ENCODE measurements at places on chromosomes 16 and 17.

- no peak for DNase-seq
These were observed 22.9 kb upstream of the LITAF start for GRCh38 chr16:11609474-11610120.

DNA sequence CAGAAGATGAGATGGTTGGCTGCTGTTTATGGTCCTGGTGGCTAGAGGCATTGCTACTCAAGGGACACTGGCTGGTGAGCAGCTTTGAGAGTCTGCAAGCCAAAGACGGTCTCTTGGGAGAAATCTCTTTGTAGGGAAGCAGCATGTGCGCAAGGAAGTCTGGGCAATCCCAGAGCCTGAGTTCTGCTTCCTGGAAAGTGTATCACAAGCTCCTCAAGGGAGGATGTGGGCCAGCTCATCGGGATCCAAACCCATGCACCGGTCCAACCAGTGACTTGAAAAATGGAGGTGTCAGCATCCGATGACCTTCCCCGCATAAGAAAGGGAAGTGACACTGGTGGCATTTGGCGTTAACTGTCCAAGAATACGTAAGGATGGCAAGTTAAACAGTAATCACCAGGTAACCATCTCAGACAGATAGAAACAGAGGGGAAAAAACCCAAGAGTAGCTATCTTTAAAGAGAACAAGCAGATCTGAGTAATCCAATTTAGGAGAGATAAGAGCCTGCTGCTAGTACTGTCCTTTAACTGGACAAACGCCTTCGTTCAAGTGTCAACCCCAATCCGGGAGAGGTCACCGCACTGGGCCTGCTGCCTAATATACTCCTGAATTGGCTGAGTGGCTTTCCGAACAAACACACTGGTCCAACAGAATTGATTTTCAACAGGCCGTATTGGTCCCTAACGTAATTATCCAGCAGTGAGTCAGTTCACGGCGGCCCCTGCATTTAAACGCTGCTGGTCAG is 303.0 kb upstream of the ZFHX3 start:
- no peak for DNase-seq

DNA sequence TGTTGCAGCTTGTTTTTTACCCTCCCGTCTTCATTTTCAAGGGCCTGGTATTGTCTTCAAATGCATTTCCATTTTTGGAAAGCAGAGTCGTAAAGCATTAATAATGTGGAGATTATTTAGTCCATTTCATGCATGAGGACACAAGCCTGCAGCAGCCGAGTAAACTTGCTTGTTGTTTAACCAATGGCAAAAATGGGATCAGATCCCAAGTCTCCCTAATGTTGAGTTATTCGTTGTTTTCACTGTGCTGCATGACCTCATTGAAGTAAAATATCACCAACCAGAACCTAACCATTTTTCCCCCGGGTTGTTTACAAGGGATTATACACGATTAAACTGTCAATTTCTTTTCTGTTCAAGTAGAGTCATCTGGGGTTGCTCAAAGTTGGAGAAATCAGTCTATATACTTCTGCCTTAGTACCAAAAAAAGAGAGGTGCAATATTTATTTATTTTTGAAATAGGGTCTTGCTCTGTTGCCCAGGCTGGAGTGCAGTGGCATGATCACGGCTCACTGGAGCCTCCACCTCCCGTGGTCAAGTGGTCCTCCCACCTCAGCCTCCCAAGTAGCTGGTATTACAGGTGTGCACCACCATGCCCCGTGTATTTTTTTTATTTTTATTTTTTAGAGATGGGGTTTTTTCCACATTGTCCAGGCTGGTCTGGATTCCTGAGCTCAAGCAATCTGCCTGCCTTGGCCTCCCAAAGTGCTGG is 12.4 kb downstream of the AMZ2 start:
- no peak for DNase-seq

DNA sequence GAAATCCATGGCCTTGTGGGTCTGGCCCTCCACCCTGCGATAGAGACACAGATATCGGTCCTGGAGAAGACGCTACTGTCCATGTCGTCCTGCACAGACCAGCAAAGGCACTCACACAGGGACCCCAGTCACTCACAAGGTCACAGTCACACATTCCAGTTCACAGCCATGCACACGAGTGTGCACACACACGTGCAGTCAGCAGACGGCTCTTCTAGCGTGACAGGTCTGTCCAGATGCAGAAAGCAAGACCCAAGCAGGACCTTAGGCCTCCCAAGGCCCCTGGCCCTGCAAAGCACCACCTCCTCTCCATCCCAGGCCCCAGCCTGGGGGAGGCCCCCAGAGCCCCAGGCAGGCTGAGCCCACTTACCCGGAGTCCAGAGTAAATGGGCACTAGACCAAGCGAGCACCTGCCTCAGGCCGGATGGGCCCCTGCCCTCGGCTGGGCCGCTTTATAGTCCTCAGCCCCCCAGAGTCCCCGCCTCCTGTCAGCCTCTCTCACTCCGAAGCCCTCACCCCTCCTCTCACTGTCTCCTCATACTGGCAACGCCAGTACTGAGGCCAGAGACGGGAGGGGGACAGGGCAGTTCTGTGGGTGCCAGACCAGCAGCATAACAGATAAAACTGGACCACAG is at the start of gene PPY:
Gene PPY, minus strand, starts transcription at position 426 of the 635 bp plus-strand sequence. CDS start 822 bp downstream, outside the sequence.
- no peak for DNase-seq

GRCh38 chr16:23148513-23149266 is 562 bp downstream of the USP31 start:
- DNase-seq, result no peak

DNA sequence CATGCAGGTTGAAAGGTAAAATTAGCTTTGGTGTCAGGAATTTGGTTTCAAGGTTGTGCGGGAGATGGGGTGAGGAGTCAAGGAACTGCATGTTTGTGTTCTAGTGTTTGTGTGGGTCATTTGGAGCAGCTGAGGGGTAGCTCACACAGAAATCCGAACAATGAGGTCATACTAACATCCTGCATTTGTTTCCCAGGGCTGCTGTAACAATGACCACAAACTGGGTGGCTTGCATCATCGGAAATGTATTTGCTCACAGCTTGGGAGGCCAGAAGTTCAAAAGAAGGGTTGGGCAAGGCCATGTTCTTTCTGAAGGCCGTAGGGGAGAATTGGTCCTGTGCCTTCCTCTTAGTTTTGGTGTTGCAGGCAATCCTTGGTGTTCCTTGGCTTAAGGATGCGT is 287.4 kb downstream of the HAPSTR1 start:
- DNase-seq, result no peak

DNA sequence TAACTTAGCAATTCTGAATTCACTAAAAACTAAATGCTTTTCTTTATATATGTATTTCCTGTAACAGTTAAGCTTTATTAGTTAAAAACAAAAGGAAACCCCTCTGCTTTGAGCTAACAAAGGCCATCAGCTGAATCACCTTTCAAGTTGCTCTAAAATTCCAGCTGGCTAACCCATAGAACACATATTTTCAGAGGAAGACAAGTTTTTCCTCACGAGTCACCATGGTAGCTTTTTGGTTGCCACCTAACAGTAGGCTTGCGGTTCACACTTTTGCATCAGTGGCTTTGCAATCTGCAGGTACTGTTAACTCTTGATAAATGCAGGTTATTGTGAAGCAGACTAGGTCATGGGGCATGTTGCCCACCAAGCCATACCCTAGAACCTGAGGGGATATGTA is 57.6 kb upstream of the IRX5 start:
- no peak for DNase-seq

GRCh38 chr17:52158450-52159042 is at the start of gene CA10:
Gene CA10, minus strand, starts transcription at chr17:52158714.
- DNase-seq, result no peak

DNA sequence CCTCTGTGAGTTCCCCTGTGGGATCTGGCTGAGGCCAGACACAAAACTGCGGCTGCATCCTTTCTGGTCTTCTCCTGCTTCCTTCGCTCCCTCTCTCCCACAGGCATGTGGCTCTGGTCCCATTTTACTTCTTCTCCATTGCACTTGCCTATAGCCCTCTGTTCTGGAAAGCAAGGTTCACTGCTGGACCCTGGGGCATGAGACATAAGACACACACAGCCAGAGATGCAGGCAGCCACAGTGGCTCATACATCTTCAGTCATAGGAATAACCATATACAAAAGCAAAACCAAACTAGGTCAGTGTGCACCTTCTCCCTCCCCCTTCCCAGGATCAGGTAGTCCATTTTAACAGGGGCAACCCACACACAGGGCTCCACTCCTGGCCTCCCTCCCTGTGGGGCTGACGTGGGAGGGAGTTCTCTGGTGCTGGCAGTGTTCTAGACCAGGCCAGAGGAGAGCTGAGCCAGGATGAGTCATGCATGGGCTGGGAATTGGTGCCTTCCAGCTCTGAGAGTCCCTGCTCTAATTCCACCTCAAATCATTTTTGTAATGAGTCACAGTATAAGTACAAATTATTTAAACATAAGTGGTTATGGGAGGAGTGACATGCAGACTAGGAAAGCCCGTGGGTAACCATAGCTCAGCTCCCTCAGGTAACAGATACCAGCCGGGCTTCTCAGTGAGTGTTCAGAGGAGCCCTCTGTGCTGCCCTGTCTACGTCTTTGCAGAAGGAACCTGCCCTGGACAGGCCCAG is 58.0 kb downstream of the ASIC2 start:
- peak; percentile 84 for DNase-seq

- peak; percentile 45 for DNase-seq
These were observed at the start of gene SARM1 for GRCh38 chr17:28371245-28372202. Gene SARM1, plus strand, starts transcription at chr17:28371694. Its CDS starts 339 bp downstream, at chr17:28372033.

- DNase-seq, result no peak
These were observed 159.8 kb downstream of the COPRS start for GRCh38 chr17:31699281-31699680.

- DNase-seq, result peak; percentile 80
These were observed 259.5 kb downstream of the IRX3 start for GRCh38 chr16:54027062-54027461.

DNA sequence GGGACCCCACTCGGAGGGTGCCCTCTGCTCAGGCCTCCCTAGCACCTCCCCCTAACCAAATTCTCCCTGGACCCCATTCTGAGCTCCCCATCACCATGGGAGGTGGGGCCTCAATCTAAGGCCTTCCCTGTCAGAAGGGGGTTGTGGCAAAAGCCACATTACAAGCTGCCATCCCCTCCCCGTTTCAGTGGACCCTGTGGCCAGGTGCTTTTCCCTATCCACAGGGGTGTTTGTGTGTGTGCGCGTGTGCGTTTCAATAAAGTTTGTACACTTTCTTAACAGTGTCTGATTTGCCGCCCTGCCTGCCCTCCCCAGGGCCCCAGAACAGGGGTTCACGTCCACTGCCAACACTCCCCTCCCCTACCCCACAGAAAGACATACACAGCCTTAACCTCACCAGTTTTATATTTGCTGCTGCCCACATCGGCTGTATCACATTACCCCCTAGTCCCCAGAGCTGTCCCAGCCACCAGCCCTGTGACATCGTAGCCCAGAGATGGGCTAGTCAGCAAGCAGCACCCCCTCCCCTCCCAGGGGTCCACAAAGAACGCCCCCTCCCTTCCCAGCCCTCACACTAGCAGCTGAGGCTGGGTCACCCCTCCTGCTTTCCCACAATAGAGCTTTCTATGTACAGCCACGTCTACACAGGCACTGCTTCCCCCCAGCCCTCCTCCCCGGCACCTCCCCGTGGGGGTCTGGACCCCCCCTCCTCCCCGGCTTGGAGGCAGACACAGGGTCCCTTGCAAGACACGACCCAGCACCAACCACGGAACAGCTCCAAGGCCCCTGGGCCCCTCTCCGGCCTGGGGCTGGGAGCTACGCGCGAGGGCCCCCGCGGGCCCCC is 7.9 kb downstream of the GRN start:
- no peak for DNase-seq

- DNase-seq, result no peak
These were observed 15.7 kb downstream of the TMEM94 start for GRCh38 chr17:75472119-75472518.

- no peak for DNase-seq
These were observed 48.4 kb upstream of the KDM8 start for GRCh38 chr16:27154705-27155521.

All from non-pigmented ciliary epithelial cell (primary cell).